T-helper 17 cell (primary cell): ENCODE measurements at places on chromosomes 7 and 10.

GRCh38 chr7:114530057-114530611, 115.5 kb downstream of the FOXP2 start:
- DNase-seq, result no peak

DNA sequence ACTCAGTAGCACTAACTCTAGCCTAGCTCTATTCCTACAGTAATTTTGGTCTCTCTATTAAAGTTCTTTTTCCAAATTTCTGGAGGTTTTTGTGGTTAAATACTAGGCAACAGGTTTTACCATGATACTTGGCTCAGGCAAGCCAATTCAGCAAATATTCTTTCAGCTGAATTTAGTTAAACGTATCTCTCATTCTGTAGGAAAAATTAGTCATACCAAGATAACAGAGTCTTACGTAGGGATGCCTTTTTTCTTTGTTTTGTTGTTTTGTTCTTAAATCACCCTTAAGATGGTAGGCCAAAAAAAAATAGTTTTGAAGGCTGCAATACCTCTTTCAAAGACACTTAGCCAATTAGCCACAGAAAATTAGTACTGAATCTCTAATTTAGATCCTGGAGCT, 180.5 kb downstream of the MAGI2 start:
- DNase-seq, result no peak

- no peak for DNase-seq
These were observed 11.6 kb downstream of the HBP1 start for GRCh38 chr7:107180378-107180777.

DNA sequence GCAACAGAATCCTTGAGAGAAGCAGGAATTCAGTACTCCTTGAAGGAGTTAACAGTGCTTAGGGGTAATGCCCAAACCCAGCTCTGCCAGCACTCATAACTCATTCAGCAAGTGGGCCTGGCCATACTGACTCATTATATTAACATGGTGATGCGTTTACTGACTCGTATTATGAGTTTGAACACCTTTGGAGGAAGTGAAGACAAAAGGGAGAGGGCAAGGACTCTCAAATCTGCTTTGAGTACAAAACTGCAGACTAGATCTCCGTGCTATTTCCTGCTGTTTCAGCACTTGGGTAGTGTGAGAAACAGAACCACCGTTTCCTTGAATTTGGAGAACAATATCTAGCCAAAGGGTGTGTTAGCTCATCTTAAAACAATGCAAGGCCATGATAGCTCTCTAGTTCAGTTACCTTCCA, 30.8 kb downstream of the SLC16A9 start:
- DNase-seq, result no peak

DNA sequence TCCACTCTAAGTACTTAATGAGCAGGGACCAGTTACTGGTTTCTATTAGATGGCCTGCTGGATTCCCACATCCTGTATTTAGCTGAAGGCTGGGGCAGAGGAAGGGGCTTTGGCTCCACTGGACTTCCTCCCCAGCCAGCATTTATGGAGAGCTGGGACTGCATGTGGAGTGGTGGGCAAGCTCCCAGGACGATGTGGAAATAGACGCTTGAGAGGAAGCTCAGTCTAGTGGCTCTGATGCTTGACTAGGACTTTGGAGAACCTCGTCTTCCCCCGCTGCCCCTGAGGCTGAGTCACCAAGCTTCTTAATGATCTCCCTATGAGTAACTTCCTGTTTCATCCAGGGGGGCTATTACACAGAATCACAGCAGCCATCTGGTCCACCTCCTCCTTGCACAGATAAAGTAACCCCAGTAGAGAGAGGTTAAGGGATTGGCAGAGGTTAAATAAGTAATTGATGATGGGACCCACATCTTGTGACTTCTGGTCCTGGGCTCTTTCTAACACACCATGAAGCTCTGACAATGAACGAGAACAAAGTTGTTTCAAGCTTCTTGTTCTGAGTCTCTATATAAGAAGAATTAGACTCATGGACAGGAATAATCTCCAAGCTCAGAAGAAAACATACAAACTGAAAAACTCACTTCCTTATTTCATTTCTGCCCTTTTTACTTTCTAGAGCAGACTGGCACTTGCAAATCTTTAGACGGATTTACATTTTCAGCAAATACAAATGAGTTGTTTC, 126.2 kb downstream of the PRPF18 start:
- DNase-seq, result no peak

DNA sequence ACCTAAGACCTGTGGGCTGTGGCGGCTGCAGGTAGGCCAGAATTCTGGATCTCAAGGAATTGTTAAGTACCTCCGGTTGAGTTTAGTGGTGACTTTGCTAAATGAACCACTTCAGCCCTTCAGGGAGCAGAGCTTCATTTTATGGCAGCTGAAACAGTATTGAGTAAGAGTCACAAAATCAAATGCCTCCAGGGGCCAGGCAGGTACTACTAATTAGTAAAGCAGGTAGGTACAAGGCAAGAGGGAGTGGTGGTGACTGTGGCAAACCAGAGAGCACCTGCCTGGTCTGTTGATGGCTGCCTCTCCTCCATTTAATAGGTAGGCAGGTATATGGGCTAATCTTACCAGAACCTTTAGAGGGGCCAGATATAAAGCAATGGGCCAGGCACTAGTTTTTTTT, 118.8 kb downstream of the EMX2 start:
- DNase-seq, result no peak
